ENCODE measurements at places on chromosomes 1 and 21. TPM values are rescaled to one million over a fixed set of nuclear protein-coding genes. Genes with fewer than 3 reads are reported as not detected.

DNA sequence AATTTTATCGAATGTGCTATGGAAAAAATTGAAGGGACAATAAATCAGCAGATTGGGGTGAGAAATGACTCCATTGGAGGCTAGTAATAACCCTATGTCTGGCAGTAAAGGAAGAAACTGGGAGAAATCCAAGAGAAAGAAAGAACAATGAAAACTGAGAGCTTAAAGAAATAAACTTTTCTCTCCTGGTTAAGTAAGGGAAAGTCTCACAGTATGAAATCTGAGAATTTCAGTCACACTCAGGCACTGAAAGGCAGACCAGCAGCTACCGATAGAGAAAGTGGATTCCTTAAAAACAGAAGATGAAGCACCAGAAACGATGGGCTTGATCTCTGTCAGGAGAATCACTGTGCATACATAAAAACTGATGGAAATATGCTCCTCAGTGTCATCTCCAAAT is 404.2 kb downstream of the PLPP3 start:
- no peak for DNase-seq

DNA sequence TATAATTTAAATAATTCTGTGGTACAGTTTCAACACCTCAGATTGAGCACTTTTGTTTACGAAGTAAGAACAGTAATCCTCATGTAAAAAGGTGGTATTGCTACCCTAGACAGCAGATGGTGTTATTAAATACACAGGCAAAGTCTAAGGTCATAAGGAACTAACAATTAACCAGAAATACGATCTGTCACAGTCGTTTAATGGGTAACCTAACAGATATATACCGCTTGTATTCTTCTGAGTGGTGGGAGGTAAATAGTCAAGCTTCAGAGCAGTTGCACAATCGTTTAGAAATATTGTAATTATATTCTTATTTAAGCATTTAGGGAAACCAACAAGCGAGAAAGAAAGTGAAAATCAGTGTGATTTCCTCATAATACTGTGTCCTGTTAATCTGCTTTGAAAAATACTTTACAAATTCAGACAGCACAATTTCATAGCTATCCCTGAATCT is 9.8 kb upstream of the IRF2BP2 start:
- no peak for DNase-seq

GRCh38 chr1:201384406-201384782 is 6.9 kb upstream of the TNNT2 start:
- no peak for DNase-seq

Gene PCNX2
- 4.2 TPM for total RNA-seq

Gene FAF1
- 76.8 TPM for total RNA-seq

Gene SMCP
- not detected for total RNA-seq

Gene VPS13D
- 50.6 TPM for total RNA-seq

GRCh38 chr1:206438554-206438953 is 31.7 kb upstream of the IKBKE start:
- no peak for DNase-seq

- DNase-seq: no peak
These were observed 389.7 kb downstream of the PTPRU start for GRCh38 chr1:29626066-29626465.

Gene CFH
- 257 TPM for total RNA-seq

DNA sequence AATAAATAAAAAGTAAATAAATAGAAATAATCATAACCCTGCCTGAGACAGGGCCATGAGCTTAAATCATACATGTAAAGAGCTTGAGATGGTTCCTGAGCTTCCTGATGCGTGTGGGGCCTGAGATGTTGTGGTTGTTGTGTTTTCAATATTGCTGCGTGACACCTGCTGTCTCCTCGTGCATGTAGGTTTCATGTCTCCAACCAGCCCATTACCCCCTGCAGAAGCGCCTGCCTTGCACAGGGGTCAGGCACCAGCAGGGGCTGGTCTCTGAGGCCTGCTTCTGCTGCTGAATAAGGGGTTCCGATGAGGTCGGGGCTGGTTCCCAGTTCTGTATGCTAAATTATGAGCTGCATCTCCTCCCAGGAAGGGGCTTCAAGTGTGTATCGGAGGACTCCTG is 15.9 kb downstream of the UMODL1 start:
- no peak for DNase-seq

DNA sequence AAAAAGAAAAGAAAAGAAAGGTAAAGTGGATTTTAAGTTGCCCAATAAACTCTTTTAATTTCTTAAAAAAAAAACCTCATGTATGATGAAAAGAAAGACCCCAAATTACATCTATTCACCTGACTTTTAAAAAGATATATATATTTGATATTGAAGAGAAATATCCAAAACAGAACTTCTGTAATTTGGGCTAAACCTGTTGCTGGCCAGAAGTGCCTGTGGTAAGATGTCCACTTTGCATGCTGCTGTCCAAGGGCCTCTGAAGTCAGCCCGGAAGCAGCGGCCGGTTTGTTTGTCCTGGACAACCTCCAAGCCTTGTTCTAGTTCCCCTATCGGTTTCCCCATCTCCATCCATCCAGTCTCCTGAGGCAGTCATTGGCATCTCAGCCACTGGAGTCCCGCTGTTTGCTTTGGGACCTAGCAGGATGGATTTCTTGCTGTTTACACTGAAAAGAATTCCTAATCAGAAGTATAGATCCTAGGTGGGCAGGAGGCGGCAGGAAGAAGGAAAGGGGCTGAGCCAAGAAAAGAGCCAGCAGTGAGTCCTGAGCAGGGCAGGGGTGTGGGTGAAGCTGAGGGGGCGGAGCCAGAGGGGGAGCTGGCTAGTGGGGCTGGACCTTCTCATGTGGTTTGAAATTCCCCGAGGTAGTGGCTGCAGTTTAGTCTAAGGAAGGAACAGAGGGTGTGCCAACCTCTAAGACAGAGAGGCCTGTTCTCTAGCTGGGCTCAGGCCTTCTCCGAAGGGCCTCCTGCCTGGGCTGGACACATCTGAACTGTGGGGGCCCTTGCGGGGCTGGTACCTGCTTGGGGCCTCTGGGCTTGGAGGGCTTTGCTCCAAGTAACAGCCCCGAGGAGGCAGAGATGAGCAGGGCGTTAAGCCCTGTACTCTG is 3.3 kb downstream of the NCMAP start:
- peak; percentile 40 for DNase-seq

DNA sequence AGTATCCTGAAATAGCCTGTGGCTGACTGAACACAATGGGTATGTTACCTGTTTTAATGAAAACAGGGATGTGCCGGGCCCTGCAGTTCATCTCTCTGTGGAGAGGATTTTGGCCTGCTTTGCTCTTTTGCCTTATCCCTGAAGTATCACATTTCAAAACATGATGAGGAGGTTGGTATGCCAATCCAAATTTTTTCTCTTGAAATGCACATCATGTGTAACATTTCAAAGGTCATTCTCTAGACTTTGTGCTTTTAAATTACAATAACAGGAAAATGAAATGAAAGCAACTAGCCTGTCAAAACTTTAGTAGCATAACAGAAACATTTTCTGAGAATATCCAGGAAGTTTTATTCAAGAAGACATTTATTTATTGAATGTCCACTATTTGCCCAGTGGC is 118.9 kb downstream of the SLC44A5 start:
- DNase-seq: no peak

- no peak for DNase-seq
These were observed 8.3 kb downstream of the NHLH2 start for GRCh38 chr1:115832651-115833050.

Gene LIX1L
- 32.3 TPM for total RNA-seq

Gene PCBP3
- total RNA-seq: 5.8 TPM

DNA sequence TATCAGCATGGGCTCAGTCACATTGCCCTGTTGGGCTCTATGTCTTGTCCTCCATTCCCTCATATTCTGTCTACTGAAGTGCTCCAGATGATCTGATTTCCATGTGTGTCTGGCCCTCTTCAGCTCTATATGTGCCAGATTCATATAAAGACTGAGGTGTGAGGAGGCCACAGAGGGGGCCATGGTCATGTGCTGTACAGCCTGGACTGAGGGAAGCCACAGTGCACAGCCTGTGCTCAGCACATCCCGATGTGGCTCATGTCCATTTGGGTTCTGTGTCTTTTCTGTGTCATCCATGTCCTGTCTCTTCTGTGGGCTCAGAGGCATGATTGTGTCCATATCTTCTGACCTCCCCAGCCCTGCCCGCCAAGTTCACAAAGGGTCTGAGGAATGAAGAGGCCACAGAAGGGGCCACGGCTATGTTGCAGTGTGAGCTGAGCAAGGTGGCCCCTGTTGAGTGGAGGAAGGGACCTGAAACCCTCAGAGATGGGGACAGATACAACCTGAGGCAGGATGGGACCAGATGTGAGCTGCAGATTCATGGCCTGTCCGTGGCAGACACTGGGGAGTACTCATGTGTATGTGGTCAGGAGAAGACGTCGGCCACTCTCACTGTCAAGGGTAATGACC is 97.0 kb downstream of the OBSCN start:
- DNase-seq: no peak

DNA sequence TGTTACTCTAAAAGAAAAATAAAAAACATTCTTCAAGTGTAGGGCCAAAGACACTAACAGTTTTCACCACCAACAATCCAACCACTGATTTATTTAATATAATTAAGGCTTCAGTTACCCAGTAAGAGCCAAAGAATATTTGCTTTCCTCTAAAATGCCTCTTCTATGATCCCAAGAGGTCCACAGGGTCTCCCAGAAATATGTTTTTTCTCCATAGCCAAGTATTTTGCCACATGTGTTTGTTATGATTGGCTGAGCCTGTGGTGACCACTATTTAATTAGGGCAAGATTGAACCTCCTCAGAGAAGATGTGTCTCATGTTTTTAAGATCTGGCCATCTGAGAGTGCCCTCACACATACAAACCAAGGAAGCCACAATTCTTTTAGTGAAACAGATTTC is 135.9 kb downstream of the TPR start:
- DNase-seq: no peak

Measured in left cardiac atrium (tissue), 4 donors.